ENCODE measurements at places on chromosomes 13 and 19.

GRCh38 chr13:112849500-112849899, 119.5 kb upstream of the MCF2L start:
- DNase-seq = no peak

DNA sequence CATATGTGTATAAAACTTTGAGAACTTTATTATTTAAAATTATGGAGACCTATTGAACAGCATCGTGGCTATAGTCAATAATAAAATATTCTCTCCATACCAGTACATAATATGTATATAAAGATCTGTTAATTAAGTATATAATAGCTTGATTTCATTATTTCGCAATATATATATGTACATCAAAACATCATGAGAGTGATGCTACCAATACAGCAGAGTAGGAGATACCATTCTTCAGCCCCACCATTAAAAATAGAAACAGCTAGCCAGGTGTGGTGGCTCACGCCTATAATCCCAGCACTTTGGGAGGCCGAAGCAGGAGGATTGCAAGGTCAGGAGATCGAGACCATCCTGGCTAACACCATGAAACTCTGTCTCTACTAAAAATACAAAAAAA, 1755.3 kb upstream of the SPRY2 start:
- no peak for DNase-seq

GRCh38 chr19:43901395-43902390, 33.4 kb downstream of the ZNF45 start:
- DNase-seq = peak; percentile 80

DNA sequence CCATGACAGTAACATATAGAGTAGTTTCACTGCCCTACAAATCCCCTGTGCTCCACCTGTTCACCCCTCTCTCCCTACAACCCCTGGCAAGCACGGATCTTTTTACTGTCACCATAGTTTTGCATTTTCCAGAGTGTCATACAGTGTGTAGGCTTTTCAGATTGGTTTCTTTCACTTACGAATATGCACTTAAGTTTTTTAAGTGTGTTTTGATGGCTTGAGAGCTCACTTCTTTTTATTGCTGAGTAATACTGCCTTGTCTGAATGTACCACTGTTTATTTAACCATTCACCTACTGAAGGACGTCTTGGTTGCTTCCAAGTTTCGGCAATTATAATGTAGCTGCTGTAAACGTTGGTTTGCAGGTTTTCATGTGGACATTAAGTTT, 175.1 kb downstream of the ITGBL1 start:
- DNase-seq = no peak

GRCh38 chr13:107057028-107057631, 489.2 kb upstream of the ARGLU1 start:
- DNase-seq = no peak

- DNase-seq = no peak
Observed at GRCh38 chr19:52219611-52220010, 29.8 kb downstream of the PPP2R1A start.

DNA sequence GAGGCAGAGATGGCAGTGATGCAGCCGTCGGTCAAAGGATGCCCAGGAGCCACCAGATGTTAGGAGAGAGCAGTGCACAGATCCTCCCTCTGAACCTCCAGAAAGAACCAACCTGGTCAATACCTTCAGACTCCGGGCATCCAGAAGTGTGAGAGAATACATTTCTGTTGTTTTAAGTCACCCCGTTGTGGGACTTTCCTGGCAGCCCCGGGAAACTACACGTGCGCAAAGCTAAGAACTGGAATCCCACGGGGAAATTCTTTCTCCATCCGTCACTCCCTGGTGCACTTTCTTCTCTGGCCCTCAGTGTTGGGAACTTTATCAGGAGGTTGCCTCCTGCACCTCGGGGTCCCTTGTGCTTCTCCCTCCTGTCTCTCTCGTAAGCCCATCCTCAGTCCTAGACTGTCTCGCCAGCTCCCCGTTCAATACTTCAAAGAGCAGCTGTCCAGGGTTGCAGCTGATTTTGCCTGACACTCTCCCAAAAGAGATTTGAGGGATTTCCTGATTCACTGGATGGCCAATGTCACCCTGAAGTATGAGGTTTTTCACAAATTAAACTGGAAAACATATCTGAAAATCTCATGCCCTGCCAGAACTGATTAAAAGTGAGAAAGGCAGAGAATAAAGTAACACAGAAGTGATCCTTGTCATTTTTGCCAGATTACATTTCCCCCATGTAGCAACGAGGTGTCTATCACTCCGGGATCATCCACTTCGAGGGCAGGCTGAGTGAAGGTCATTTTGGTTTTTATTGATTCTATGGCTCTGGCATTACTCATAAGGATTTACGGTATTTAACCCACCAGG, 136.8 kb downstream of the DCT start:
- no peak for DNase-seq

GRCh38 chr13:113486698-113487097, 3.8 kb downstream of the DCUN1D2 start:
- DNase-seq = no peak

DNA sequence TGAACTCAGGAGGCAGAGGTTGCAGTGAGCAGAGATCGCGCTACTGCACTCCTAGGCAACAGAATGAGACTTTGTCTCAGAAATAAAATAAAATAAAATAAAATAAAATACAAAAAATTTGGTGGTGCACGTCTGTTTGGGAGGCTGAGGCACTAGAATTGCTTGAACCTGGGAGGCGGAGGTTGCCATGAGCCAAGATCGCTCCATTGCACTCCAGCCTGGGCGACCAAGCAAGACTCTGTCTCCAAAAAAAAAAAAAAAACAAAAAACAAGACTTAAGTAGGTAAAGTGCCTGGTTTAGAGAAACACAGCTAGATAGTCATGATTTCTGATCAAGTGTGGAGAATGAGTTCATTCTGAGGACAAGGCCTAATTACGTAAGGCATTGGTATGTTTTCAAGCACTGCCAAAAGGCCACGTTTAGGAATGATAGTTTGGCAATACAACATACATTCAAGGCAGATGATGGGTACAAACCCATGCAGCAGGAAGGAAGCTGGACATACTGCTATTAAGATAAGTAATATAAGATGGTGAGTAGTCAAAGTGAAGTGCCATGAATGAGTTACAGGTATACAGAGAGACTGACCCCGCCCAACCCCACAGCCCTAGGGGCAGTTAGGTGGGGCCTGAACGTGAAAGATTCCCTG, 4.8 kb upstream of the UCHL3 start:
- peak; percentile 91 for DNase-seq

DNA sequence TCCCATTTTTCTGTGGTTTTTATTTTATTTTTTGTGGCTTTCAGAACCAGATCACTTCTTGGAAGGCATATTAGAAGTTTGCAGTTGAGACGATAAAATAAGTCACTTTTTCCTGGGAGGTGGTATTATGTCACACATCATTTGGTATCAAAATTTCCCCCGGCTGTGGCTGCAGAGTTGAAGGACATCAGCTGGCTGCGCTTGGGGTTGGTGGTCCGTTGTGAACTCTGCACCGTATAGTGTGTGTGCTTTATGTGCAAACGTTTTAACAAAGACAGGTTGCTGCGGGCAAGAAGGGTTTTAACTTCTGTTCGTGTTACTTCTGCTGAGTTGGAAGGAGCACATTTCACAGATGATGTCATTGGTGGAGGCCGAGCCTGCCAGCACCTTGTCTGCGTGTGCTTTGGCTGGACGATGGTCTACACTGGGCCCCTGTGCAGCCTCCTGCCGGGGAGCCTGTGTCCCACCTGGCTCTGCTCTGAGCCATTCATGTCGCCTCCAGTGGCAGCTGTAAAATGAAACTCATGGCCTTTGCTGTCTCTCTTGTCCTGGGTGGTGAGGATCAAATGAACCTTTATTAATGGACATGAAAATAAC, 9.6 kb downstream of the ATP11A start:
- no peak for DNase-seq

DNA sequence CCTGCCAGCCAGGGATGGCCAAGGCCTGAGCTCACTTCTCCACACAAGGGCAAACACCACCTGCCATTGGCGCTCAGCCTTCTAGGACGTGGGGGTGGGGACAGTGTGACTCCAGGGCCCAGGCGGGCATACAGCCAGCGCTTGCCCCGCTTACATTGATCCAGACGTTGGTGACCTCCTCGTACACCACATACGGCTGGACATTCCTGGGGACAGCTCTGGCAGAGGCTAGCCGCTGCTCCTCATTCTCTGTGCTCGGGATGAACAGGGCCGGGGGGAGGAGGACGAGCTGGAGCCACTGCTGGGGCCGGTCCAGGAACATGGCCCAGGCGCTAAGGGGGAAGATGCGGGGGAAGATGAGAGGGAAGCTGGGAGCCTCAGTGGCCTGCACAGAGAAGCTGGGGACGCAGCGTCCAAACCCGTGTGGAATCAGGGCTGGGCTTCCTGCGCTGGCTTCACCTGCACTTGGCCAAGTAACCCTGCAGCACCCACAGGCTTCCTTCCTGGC, 25.1 kb upstream of the MYDGF start:
- DNase-seq = no peak

DNA sequence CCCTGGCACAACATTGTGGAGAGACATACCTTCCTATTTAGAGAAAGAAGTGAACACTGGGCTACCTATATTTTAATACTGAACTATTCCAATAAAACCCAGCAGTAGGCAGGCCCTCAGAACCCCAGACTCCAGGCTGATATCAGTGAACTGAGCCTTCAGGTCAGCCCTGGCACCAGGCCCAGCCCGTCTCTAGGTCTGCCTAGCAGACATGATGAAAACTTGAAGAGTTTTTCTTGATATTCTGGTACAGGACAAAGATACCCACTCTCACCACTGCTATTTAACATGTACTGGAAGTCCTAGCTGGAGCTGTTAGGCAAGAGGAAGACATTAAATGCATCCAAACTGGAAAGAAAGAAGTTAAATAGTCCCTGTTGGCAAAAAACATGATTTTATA, 396.6 kb upstream of the SPRY2 start:
- no peak for DNase-seq

DNA sequence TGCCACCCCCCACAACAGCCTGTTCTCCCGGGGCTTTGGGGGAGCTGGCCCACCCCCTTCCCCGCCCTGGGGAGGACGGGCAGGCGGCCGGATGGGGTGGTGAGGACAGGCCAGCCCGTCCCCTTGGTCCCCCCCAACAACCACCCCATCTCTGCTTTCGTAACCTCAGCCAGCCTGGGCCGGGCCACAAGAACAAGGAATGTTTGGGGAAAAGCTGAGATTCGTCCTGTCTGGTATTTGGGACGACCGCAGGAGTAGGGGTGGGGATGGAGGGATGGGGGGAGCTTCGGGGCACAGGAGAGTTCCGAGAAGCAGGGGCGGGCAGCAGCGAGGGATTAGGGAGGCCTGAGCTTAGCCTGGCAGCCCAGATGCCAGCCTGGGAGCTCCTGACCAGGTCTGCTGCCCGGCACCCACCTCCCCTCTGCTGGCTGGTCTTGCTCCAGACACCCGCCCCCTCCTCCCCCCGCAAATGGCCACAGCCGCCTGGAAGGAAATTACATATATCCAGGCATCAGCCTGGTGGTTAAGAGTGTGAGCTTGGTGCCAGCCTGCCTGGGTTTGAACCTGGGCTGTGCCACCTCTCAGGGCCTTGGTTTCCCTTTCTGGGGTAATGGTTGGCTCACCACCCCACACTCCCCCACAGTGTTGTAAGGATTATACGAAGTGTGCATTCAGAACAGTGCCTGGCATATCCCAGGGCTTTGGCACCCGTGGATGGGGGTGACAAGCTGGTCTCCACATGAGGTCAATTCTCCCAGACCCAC, at the start of gene PODNL1:
TSS of gene PODNL1 (minus strand) at position 117 of the 764 bp plus-strand sequence. CDS start 236 bp downstream, outside the sequence.
- DNase-seq = peak; percentile 43

DNA sequence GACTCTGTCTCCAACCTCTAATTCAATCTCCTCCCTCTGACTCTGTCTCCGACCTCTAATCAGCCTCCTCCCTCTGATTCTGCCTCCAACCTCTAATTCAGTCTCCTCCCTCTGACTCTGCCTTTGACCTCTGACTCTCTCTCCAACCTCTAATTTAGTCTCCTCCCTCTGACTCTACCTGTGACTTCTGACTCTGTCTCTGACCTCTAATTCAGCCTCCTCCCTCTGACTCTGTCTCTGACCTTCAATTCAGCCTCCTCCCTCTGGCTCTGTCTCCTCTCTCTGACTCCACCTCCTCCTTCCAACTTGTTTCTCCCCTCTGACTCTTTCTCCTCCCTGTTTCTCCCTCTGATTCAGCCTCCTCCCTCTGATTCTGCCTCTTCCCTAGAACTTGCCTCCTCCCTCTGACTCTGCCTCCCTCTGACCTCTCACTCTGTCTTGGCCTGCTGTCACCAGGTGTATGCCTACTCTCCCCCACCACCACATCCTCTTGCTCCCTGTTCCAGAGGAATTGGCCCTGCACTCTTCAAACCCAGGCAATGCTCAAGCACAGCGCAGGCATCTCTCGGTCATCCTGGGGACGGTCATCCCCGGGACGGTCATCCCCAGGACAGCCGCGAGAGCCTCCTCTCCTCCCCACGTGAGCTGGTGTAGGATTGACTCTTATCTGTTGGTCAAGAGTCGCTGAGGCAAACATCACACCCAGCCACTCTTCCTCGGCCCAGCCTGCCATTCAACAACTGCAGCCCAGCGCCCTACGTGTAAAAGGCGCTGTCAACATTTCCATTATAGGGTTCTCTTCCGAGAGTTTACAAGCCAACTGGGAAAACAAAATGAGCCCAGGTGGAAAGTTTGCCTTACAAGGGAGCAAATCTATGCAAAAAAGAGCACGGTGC, 60.2 kb downstream of the ZIC5 start:
- DNase-seq = no peak

GRCh38 chr13:24491845-24492244, 20.7 kb downstream of the PARP4 start:
- DNase-seq = no peak

DNA sequence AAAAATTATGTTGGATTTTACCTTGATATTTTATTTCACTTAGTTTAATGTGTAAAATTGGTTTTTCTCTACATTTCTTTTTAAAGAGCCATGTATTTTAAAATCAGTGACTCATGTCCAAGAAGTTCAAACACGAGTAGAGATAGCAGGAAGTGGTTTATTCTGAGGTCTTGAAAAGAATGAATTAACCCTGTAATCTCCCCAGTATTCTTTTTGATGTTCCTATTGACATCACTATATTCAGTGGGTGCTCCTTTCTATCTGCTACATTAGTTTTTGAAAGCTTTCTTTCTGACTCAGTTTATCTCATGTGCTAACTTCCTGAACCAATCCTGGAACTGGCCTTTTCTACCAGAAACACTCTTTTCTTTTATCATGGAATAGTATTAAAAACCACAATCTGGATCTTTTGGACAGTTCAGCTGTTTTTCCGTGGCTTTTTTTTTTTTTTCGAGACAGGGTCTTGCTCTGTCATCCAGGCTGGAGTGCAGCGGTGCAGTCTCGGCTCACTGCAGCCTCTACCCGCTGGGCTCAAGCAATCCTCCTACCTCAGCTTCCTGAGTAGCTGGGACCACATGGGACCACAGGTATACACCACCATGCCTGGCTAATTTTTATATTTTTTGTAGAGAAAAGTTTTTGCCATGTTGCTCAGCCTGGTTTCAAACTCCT, 114.9 kb downstream of the PCCA start:
- peak; percentile 22 for DNase-seq

DNA sequence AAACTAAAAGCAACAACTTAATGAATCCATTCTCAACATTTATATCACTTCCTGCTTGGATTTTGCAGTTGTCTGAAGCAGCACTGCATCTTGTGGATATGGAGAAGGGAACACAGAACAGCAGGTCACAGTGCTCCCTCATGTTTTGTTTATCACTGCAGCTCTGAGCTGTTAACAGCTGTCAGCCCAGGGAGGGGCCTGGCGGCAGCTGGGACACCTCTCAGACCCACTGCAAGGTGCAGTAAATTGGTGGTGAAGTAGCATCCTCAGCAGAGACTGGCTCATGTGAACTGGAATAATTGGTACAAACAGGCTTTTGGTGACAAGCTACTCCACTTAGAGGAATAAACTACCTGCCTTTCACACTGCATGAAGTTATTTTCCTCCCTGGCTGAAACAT, 170.4 kb downstream of the LIG4 start:
- no peak for DNase-seq

Data from epithelial cell of esophagus (primary cell).